DMS153 (cell line): ENCODE measurements at places on chromosomes 7 and 10.

DNA sequence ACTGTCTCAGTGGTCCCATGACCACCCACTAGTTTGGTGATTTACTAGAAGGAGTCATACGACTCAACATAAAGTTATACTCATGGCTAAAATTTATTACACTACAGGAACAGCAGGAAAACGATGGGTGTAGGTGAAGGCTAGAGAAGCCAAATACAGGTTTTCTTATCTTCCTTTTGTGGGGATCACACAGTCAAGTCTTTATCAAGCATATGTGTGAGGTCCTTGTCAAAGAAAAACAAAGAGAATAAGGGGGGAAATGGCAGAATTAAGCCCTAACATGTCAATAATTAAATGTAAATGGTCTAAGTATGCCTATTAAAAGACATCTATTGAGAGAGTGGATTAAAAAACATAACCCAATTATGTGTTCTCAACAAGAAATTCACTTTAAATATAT, 47.8 kb upstream of the UBN2 start:
- no peak for DNase-seq

GRCh38 chr7:93923296-93923695, 1.8 kb downstream of the GNG11 start:
- no peak for DNase-seq

DNA sequence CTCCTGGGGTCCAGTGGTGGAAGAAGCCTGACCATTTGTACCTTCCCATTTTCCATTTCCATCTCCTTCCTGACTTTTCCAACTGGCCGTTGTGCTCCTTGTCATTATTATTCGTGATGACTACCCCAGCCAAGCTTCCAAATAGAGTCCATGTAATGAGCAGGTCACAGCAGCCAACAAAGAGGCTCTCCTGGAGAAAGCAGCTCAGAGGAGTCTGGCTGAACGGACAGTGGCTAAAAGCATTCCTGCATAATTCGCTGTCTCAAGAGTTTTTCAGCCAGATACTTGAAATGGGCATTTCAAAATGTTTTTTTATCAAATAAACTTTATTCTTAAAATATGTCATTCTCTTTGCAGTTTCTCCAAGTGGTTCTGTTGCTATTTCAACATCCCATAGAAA, 458.6 kb downstream of the INHBA start:
- DNase-seq = no peak

GRCh38 chr7:8389593-8390261, 43.7 kb upstream of the NXPH1 start:
- peak; percentile 72 for DNase-seq

GRCh38 chr10:122281018-122281626, 10.0 kb downstream of the BTBD16 start:
- no peak for DNase-seq

DNA sequence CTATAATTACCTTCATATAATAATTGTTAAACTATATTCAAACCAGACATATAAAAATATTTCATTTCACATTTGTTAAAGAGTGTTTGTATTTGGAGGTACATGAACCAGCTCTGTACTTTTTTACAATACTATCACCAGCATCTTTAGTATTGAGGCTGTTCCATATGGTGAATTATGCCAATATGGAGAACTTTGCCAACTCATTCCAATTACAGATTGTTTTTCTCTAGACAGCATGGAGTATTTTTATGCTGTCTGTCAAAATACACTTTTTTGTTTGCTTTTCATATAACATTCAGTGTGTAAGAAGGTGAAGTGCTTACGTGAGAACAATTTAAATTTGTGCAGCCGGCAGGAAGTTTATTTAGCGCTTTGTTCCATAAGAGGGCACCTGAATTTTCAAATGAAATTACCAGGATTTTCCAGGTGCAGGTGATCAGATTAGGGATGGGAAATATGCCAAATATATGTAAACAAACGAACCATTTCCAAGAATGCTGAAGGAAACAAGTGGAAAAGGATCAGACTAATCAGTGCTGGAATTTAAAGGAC, 54.9 kb downstream of the SEMA3E start:
- DNase-seq = peak; percentile 95

- DNase-seq = peak; percentile 85
These were observed 167.0 kb upstream of the PPP1R3A start for GRCh38 chr7:114085592-114086501.
